NCI-H2029 (cell line): ENCODE measurements at places on chromosomes 3 and 15.

DNA sequence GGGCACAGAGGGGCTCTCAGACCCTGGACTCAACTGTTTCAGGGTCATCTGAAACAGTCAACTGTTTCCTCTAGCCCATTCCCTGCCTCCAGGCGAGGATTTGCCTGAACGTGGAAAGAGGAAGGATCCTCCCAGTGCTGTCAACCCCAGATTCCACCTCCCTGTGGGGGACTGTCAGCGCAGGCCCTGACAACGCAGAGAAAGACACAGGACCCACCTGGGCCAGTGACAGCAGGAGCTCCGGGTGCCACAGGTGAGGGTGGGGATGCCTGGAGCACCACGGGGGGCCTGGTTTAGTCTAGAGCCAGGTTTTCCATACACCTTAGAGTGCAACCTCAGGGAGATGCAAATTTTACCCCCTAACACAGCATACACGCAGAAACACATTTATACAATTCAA is 19.5 kb upstream of the LAMP3 start:
- no peak for DNase-seq

DNA sequence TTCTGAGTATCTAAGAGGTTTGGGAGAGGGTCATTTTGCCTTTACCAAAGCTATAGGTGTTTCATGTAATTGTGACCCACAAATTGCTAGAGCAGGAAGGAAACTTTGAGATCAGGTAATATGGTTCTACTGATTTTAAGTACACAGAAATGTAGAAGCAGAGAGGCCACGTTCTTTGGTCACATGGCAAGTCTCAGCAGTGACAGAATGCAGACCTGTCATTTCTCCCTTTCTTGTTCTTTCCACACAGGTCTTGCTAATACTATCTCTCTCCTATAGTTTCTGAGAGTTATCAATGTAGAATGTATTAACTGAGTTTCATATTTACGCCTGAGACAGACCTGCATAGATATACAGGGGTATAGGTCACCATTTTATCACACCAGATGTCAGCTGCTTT is 10.9 kb upstream of the RTP1 start:
- DNase-seq = no peak

DNA sequence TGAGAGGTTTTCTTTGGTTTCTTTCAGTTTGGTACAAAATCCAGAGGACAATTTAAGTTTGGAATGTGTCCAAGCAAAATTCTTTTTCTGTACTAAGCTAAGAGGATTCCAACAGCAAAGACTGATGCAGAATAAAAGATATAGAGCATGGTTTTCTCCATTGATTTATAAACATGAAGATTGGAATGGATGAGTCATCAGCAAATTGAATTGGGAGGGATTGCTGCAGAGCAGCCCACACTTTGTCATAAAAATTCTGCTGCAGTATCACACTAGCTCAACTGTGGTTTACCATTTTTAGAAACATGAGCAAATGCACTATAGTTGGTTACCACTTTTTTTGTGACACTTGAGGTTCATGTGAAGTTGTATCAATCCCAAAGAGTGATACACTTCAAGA is 16.1 kb upstream of the LARP6 start:
- DNase-seq = no peak

DNA sequence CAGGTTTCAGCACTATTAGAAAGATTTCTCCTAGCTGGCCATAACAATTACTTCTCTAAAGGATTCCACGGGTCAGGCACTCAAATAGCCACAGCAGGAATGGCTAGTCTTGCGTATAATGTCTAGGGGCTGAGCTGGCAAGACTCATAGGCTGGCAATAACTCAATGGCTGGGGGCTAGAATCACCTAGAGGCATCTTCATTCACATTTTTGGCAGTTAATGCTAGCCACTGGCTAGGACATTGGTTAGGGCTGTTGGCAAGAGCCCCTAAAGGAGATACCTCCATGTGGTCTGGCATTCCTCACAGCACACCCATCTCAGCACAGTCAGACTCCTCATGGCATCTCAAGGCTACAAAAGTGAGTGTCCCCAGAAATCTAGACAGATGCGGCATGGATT is 6.2 kb downstream of the SUSD5 start:
- DNase-seq = no peak

DNA sequence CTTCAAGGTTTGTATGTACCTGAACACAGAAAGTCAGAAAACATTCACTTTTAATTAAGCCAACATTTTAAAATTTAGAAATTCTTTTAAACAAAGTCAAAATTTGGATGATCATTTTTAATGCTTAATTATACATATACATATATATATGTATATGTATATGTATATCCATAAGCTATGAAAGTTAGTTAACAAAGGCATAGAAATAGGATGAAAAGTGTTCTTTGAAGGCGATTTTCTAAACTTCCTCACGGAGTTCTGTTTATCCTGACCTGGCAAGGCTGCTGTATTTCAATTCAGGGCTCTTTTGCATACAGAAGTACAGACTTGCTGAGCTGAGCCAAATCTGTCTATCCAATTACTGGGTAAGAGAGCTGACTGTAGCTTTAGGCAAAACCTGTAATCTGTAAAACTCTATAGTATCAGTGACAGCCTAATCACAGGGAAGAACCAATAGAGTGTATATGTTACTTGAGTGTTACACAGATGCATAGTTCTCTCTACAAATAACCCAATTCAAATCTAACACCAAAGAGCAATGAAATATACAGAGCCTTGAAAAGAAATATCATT is 32.1 kb upstream of the THRB start:
- DNase-seq = no peak

DNA sequence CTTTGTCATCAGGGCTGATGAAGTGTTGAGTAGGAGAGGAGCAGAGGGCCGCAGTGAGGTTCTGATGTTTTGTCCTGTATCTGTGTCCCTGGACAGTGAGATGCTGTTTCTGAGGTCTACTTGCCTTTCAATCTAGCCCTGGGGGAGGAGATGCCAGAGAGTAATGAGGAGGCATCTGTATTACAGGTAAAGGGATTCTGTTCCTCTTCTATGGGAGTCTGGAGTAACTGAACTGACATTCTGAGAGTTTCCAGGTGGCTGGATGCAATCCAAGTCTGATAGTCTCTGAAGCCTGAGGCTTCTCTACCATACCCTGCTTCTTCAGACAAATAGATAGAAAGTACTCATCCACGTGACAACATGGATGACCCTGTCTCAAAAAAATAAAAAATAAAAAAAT is 60.9 kb downstream of the IL12A start:
- DNase-seq = no peak

GRCh38 chr3:38313695-38314094 is 31.6 kb downstream of the SLC22A14 start:
- DNase-seq = no peak

GRCh38 chr15:100730655-100731266 is 128.4 kb downstream of the ASB7 start:
- DNase-seq = no peak

GRCh38 chr15:52733696-52734255 is 54.6 kb upstream of the ATOSA start:
- DNase-seq = no peak

- no peak for DNase-seq
Observed at GRCh38 chr3:33170531-33170930, 48.1 kb downstream of the SUSD5 start.

DNA sequence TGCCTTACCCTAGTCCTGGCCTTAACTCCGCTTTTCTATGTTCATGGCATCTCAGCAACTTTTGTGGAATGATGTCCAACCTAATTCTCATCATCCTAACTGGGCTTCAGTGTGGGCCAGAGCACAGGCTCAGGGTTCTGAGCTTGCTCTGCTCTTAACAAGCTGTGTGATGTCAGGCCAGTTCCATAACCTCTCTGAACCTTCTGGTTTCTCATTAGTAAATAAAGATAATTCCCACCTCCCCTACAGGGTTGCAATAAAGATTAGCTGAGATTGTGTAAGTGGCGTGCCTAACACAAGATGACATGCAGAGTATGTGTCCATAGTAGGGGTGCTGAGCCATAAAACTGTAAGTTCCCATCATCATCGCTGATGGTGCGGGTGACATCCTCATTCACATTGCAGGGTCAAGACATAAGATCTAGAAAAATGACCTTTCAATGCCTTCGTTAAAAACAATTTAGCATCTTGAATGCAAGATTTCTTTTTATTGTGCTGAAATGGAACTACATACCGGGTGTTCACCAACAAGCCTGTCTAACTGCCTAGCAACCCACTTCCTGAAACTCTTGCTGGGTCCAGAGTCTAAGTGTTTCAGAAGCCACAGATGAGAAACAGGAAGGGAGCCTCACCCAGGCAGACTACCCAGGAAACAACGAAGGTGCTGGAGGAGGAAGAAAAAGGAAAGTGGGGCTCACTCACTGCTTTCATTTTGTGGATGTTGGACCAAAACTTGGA is 36.2 kb downstream of the CDCP1 start:
- DNase-seq = no peak

- DNase-seq = no peak
Observed at GRCh38 chr15:61685534-61685933, 374.7 kb downstream of the VPS13C start.

GRCh38 chr15:82710926-82711490 is 1.3 kb upstream of the AP3B2 start:
- no peak for DNase-seq

- DNase-seq = no peak
Observed at GRCh38 chr3:15861163-15861562, 63.4 kb upstream of the ANKRD28 start.

DNA sequence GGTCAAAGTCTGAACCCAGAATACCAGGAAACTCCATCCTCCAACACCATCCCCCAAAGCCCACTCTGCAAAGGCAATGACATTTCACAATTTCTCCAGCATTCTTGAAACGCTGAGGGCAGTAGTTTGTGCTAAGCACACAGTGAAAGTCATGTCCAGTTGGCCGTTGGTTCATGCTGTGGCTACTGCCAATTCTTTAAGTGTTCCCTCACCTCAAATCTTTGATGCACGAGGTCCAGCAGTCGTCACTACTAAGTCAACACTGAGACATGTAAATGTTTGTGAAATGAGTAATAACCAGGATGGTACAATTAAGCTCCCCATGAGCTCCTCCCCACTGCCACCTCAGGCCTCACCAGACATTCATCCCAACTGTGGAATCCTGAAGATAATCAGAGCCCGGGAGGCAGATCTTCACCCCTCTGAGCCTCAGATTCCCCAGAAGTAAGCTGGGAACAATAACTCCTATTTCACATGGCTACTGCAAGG is 7.0 kb downstream of the SUCLG2 start:
- no peak for DNase-seq

- no peak for DNase-seq
Observed at GRCh38 chr15:72284781-72285180, 12.4 kb upstream of the PARP6 start.

DNA sequence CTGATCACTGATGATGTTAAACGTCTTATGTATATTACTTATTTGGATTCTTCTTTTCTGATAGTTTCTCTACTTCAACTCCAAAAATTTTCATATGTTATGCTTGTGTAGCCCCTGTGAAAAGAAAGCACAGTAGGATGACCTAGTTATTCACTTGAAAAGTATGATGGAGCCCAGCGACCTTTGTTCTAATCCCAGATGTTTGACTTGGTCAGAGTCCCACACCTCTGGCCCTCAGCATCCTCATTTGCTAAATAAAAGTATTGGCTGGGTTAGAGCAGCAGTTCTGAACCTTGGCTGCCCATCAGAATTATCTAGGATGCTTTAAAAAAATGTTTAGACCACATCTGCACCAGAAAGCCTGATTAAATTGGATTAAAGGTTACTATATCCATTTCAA is 173.7 kb downstream of the ATG7 start:
- no peak for DNase-seq

GRCh38 chr3:55244247-55244646 is 242.9 kb downstream of the WNT5A start:
- peak; percentile 73 for DNase-seq

GRCh38 chr3:27312044-27312668 is 57.0 kb downstream of the NEK10 start:
- peak; percentile 61 for DNase-seq

DNA sequence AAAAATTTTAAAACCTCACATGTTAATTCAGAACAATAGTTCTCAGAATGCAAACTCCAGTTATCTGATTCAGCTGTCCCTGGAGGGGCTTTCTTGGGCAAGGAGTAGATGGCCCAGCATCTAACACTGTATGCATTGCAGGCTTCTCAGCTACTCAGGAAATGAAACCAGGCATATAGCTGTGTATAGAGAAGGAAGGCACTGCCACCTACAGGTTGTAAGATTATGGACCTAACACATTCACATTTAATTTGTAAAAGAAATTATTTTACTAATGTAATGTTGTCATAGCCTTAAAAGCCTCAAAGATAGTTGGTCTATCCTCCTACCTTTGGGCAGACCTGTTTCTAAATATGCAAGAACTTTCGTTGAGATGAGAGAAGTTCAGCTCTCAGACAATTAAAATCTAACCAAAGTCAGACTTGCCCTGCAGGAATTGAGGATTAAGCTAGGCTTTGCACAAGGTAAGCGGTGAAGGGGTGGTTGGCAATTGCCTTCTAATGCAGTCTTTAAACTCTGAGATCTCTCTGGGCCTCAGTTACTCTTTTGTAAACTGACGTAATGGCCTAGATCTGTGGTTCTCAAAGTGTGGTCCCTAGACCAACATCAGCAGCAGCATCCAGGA is 132.8 kb upstream of the SLC24A5 start:
- peak; percentile 14 for DNase-seq

DNA sequence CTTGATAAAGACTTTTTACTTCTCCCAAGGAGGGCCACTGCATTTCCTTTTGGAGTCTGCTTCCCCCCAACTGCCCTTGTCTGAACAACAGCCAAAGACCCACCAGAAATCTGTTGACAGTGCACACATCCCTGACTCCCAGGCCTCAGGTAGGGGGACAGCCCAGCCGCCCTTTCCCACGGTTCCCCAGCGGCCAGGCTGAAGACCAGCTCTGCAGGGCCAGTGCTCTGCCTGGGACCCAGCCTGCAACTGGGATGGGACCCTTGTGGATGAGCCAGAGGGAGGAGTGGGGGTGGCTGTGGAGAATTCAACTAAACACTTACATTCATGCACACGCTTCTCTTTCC is 8.1 kb upstream of the PRR23E start:
- DNase-seq = no peak

- DNase-seq = no peak
Observed at GRCh38 chr3:58502872-58503271, 11.0 kb downstream of the KCTD6 start.

GRCh38 chr3:71235846-71236245 is 347.7 kb downstream of the FOXP1 start:
- DNase-seq = no peak

GRCh38 chr15:28271697-28272260 is 50.2 kb downstream of the HERC2 start:
- no peak for DNase-seq
